ENCODE measurements at places on chromosomes 2 and 18.

GRCh38 chr2:163715199-163715598 lies 20.6 kb downstream of the FIGN start:
- DNase-seq, result no peak

DNA sequence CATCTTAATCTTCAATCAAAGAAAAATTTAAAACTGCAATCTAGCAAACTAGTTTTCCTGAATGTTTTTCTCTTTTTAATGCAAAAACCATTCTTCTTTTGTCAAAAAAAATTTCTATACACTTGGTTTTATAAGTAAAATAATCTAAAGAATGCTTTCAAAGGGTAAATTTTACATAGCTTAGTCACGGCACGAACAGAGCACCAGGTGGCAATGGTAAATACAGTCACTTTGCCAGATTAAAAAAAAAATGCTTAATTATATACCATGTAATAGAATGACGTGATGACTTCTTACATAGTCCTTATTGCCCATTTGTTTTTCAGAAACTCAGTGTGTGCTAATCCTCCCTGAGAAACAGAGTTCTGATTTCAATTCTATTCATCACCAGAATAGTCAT lies 10.4 kb downstream of the FEZ2 start:
- DNase-seq, result no peak

GRCh38 chr2:213733893-213734292 lies 449.6 kb downstream of the SPAG16 start:
- DNase-seq, result no peak

DNA sequence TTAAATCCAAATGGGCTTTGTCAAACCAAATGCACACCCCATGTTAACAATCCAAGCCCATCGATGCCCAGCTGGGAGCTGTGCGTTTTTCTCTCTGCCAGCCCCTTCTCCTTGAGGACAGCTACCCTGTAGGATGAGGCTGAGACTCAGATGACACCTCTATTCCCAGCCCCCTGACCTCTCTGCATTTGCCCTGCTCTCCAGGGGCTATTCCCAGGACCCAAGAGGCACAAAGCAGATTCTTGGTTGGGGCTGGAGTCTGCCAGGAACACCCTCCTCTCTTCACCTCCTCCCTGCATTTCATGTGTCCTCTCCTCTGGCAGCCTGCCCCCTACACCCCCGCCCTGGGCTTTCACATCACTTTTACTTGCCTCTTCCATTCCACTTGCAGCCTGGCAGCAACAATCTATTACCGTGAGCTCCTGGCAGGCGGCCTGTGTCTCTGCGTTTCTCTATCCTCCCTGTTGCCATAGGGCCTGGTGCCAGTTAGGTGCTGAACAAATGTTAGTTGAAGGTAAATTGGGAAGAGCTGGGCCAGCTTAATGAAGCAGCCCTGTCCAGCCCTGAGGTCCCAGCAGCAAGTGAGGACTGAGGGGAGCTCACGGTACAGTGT lies 51.8 kb downstream of the ADD2 start:
- no peak for DNase-seq

DNA sequence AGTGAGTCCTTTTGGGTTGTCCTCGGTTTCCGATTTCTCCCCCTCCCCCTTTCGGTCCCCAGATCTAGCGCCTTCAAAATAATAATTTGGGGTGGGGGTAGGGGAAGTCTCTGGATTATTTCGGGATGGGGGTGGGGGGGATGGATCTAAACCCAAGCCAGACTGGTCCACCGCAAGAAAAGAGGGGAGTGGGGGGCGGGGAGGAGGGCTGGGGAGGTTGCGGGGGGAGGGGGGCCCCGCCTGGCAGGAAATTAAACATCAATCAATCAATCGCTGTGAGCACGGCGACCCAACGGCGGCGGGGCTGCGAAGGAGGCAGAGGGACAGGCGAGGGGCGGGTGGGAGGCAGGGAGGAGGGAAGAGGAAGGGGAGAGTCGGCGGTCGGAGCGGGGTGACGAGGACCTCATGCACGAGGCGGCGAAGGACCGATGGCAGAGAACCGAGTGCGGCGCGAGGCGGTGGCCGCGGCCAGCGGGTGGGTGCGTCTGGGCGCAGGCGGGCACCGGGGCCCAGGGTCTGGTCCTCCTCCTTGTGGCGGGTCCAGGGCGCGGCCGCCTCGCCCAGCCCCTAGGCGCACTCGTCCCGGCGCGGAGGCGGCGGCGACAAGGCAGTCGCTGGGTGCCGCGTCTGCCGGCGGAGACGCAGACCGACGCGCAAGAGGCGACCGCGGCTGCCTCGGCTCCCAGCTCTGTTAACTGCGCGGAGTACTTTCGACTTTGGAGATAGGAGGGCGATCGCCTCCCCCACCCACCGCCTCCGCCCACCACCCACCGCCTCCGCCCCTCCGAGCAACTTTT lies 468 bp upstream of the SATB2 start:
- no peak for DNase-seq

- no peak for DNase-seq
Measured at GRCh38 chr2:129376426-129377077, 602.9 kb upstream of the RAB6C start.

- DNase-seq, result no peak
Measured at GRCh38 chr2:21924640-21925285, 801.0 kb downstream of the TDRD15 start.

DNA sequence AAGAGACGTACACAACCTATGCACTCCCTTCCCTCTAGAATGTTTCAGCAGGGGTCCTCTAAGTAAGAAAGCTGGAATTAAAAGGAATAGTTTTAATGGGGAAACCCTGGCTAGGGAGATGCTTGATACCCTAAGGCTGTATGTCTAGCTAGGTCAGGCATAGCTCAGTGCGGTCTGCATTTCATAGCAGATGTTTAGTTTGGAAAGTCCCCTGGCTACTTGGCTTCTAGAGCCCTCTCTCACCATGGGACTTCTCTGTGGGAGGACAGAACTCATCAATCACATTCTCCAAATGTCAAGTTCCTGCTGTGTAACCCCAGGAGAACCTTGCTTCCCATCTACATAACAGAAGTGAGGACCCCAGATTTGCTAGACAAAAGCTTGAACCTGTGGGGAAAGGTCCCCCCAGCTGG lies 24.1 kb upstream of the ANXA4 start:
- DNase-seq, result no peak

- DNase-seq, result no peak
Measured at GRCh38 chr2:119429225-119429981, 2.3 kb upstream of the TMEM37 start.

- no peak for DNase-seq
Measured at GRCh38 chr2:241088376-241088775, 13.7 kb downstream of the MTERF4 start.

DNA sequence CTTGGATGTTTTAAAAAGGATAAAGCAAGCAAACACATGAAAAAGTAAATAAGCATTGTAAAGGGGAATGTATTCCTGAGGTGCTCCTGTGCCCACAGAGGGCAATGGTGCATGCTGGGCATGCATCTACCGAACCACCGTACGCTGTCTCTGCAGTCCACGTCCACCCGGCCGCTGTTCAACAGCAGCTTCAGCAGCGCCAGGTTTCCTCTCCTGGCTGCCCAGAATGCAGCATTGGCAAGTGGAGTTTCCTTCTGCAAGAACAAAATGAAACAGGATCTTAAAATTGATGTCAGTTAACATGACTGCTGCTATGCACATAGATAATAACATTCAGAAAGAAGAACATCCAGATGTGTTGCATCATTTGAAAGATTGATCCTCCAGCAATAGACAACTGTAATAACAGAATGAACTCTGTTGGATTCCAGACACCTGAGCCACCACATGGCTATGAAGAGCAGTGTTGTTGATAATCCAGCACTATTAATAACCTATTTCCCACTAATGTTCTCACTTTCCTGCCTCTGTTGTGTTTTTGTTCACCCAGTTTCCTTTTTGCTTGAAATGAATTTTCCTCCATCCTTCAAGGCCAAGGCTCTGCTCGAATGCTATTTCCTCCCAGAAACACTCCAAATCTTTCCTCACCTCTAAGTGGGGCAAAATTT lies 13.6 kb downstream of the ANKRD29 start:
- no peak for DNase-seq

DNA sequence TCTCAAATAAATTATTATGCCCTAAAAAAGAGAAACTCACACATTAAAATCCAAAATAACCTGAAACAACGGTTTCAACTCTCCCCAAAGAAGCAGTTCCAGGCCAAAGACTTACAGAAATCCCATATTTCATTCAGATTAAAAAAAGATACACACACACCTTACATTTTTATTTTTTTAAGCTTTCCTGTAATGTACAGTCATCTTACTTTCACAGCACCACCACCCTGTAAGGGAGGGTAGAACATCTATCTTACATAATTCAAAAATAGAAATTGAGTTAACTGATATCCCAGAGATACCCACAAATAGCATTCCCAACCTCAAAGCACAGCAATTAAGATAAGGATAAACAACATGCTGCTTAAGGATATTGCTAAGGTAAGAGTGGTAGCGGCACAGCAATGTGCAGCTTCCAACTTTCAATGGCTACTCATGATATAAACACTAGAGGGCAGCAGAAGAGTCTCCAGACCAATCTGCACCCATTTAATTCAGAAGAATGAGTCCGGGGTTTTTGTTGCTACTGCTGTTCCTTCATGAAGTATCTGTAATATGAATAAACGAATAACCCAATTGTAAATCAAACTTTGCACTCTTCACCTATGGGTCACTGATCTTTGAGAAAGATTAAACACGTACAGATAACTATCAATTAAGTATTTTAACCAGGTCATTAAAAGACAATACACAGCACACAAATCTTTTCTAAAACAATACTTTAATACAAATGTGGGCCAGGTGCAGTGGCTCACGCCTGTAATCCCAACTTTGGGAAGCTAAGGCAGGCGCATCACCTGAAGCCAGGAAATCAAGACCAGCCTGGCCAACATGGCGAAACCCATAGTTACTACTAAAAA lies 11.3 kb downstream of the GFPT1 start:
- DNase-seq, result peak; percentile 26

DNA sequence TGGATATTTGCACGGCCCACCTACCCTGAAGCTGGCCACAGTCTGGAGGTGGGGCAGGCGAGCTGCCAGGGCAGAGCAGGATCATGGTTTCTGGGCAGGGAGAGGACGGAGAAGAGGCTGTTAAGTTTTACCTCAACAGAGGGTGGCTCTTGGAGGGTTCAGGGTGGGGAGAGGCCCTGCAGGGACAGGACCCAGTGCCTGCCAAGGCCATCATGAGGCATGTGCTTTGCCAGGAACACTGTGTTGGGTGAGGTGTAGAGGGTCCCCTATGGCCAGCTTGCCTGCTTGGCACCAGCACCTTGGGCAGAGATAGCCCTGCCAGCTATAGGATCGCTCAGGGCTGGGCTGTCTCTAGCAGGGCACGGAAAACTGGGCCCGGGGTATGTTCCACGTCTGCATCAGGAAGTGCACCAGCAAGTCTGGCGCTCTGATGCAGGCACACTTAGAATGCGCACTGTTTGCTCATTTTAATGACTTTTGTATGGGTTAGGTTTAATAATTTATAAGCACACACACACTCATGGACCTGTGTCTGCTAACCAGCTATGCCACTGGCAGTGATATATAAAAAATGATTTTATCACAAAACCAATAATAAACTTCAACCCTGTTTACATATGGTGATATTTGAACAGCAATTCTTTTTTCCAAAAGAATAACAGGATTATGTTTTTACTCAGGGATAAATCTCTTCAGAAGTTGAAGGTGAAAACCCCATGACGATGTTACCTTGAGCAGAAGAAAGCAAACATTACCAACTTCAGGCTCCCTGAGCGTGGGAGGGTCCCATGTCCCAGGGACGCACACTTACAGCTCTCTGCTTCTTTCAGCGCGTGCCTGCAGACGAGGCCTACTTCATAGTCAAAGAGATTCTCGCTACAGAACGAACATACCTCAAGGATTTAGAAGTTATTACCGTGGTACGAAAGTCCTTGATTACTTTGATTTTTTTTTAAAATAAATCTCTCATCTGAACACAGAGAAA lies 46.4 kb downstream of the STK25 start:
- no peak for DNase-seq

GRCh38 chr2:181072486-181073235 lies 92.3 kb downstream of the UBE2E3 start:
- DNase-seq, result no peak

DNA sequence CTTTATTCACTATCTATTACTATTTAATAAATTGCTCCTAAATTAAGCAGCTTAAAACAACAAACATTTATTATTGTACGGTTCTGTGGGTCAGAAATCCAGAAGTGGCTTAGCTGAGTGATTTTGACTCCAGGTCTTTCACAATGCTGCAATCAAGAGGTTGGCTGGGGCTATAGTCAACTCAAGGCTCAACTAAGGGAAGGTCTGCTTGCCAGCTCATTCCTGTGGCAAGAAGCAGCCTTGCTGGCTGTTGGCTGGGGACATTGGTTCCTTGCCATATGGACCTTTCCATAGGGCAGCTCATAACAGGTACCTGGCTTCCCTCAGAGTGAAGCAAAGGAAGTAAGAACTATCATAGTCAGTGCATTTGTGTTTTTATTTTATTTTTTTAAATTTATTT lies 5.0 kb upstream of the MRPL19 start:
- no peak for DNase-seq

DNA sequence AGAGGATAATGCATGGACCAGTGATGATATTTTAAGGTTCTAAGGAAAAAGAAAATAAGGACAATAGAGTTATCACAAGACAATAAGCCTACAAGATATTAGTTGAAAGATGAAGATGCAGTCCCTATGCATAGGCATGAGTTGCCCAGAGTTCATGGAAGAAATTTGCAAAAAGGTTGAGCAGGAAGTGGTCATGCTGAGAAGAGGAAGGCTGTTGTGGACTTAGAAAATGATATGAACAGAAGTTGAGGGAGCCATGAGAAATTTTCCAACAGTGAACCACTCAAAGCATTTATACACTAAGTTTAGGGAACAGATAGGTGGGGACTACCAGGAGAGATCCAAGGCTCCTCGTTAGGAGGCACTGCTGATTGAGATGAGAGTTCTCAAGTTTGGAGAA lies 3.5 kb downstream of the OSBPL6 start:
- no peak for DNase-seq

GRCh38 chr2:166344286-166345113 lies 31.2 kb downstream of the SCN9A start:
- no peak for DNase-seq

DNA sequence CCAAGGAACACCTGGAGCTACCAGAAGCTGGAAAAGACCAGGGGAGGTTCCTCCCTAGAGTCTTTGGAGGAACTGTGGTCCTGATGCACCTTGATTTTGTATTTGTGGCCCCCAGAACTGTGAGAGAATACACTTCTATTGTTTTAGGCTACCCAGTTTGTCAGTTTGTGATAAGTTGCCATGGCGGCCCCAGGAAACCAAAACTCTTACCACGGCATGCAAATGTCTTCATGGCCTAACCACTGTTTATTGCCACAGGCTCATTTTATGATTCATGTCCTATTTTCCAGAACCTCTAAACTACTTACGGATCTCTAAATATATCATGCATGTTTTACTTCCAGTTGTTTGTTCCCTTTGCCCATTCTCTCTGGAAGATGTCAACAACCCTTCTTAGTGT lies 1250.7 kb upstream of the FAM98A start:
- no peak for DNase-seq

DNA sequence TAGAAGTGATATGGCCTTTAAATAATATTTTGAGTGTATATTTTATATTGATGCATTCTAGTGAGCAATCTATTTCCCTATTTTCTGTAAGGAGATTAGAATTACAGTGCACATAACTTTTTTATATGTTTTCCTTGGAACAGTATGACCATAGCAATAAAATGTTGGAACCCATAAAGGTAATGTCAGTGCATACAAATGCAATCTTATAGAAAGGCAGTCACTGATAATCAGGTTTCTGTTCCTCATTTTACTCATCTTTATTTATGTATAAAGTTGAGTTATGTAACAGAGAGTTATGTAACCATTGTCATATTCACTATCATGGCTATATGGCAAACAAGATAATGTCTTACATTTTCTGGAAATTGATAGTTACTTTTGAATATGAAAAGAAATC lies 179.9 kb upstream of the NETO1 start:
- no peak for DNase-seq
